ENCODE measurements at places on chromosomes 13 and 19.
A peak's percentile ranks its signal among the peaks of the same experiment; 100 is the strongest.

DNA sequence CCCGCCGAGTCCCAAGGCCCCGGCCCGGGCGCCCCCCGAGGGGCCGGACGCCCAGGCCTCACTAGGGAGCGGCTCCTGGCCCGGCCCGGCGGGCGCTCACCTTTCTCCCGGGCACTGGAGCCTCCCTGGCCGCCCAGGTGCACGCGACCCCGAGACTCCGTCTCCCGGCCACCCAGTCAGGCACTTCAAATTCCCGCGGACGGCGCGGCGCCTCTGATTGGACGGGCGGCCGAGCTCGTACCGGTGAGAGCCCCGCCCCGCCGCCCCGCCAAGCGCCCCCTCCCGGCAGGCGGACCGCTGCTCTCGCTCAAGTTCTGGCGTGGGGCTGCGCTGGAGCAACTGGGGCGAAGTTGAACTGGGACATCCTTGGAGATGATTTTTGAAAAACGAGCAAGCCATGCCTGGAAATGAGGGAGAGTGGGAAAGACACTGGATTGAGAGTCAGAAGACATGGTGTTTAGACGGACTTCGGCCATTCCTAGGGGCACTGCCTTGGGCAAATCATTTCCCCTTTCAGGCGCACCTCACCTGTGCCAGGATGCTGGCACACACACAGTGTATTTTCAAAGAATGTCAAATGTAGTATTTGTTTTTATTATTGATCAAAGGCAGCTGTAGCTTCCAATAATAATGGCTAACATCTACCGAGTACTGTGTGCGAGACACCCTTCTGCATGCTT, 485.3 kb downstream of the UQCRFS1 start:
- DNase-seq = peak; percentile 42

DNA sequence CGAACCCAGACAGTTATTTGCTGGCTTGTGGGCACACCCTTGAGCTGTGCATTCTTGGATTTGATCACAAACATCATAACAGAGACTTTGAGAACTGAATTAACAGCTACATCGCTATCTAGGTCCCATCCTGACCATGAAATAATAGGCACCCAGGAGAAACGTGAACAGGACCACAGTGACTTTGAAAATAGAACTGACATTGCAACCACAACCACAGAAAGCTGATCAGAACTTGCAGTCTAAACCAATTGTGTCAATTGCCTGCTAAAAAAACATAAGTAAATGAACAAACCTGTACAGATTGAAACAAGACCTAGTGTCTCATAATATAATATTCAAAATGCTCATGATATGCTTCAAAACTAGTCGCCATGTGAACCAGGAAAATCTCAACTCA, 18.3 kb upstream of the KATNAL1 start:
- no peak for DNase-seq

DNA sequence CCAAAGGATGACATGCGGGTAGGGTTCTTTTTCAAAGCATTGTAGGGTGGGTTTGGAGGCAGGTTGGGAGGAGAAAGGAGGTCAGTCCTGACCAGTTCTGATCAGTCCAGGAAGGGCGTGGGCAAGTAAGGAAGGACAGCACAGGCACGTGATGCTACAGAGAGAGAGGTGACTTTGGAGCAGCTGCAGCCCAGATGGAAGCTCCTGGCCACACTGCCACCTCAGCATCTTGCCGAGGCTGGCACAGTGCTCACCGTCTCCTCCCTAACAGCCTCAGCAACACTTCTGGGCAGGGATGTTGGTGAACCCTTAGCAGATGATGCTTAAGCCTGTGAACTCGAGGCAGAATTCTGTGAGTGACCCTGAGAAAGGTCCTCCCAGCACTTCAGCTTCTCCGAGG, 155.1 kb downstream of the DCLK1 start:
- no peak for DNase-seq

DNA sequence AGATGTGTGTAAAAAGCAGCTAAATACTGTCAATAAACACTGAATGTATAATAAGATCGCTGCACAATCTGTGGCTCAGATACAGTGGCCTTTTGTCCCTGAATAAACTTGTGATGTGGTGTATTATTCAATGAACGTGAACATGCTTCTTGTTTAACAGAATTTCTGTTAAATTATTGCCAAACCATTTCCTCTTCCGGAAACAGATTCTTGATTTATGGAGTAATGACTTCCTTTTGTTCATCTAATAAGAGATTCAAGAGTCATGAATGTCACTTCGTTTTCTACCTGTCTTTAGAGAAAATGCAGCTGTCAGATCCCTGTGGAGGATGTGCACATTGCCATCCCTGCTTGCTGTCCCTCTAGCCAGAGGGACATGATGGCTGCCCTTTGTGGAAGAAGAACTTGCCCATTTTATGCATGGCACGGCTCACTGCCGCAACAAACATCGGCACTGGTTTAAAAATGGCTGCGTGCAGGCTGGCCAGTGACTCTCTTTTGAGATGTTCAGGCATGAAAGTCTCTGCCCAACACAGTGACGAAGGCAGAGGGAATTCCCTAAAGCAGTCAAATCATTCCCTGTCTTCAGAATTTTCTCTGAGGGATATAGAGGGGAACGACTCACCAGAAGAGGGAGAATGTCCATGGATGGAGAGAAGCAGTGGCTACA, 3.1 kb upstream of the TNFSF13B start:
- DNase-seq = no peak

DNA sequence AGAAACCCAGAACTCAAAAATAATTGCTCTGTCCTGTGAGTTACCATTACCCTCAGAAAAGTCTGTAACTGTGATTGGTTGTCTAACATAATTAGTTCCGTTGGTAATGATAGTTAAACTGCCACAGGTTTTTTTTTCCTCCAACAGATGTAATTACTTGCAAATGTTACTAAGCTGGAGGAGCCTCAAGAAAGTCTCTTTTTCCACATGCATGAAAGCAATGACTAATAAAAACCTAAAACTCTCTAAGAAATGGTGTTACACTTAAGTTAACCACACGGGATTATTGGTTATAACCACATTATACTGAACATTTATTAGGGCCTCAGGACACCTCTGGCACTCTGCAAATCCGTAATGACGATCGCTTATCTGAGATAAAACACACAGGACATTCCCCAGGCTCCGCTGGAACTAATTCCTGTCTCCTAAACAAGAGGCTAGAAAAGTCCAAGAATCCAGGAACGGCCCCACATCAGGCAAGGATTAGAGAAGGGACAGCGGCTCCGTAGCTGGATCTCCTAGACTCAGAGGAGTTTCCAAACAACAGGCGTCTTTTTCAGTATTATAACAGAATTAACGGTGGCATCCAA, 753 bp downstream of the ZNF235 start:
- no peak for DNase-seq

DNA sequence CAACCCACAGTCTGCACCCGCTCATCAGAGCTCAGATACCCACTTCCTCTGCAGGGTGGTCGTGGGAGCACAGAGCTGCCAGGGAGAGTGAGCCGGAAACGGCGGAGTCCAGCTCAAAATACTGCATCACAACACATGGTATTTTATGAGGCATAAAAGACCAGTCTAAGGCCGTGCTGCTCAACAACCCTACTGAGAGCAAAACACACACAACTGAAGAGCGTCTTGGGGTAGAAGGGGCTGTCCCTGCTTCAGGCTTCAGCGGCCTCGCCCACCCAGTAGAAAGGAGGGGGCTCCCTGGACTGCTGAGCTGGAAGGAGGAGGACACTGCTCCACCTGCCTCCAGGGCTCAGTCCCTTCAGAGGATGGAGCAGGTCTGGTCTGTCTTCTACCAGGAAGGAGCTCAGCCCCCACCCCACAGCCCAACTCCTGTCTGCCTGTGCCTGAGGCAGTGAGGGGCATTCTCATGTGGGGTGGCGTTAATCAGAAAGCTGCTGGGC, 36.9 kb downstream of the NAXD start:
- DNase-seq = peak; percentile 38

- DNase-seq = no peak
Observed at GRCh38 chr19:11251650-11252314, 10.5 kb downstream of the DOCK6 start.

DNA sequence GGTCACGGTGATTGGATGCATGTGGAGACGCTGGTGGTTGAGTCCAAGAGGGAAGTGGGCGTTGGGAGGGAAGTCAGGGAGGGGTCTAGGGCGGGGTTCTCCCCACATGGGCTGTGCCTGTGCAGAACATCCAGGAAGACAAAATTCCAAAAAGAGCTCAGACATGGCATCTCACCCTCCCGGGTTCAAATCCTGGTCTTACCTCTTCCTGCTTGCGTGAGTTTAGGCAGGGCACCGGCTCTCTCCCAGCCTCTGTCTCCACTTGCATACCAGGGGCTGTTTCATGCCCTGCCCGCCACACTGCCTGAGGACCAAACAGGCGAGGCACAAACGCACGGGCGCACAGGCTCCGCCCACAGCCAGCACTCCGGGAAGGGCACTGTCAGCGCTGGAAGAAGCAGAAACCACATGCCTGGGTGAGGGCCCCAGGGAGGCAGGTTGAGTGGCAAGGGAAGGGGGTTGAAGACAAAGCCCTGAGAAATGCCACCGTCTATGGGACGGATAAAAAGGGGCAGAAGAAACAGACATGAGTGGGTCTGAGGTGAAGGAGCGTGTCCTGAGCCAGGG, 123.6 kb upstream of the SOX1 start:
- no peak for DNase-seq

DNA sequence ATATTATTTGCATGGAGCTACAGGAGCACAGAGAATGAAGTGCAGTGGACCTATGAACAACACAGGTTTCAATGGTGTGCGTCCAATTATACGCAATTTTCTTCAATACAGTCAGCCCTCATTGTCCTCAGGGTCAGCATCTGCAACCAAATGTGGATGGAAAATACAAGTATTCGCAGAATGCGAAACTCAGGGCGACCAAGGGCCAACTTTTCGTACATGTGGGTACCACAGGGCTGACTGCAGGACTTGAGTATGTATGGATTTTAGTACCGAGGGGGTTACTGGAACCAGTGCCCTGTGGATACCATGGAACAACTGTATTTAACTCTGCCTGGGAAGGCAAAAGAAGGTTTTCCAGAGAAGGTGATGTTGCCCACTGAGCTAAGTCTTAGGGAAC, 10.2 kb downstream of the LCP1 start:
- DNase-seq = no peak

DNA sequence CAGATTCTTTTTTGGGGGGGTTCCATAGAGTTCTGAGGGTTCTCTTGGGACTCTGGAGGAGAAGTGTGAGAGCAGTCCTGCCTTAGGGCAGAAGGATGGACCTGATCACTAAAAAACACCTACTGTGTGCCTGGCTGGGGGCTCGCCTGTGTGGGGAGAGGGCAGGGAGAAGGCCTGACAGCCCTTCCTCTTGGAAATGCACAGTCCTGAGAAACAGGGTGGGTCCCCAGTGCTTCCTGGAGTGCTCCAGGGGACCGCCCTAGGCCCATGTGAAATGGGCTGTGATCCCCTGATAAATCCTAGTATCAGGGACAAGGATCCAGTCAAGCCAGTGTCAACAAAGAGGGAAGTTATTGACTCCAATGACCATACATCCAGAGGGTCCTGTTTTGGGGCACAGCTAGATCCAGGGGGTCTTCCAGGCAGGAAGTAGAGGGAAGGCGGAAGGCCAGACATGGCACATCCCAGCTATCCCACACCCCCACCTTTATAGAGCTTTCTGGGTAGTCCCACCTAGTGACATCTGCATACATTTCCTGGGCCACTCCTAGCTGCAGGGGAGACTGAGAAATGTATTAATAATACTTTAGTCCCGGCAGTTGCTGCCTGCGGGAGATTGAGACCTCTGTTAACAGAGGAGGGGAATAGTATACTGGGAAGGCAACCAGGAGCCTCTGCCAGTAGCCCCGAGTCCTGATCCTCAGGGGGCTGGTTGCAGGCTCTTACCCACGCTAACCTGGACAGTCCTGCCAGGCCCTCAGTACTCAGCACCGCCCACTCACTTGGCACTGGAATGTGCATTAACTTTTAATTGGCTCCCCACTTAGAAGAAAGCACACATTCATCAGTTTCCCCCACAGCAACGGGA, 13.7 kb downstream of the BCKDHA start:
- DNase-seq = no peak

GRCh38 chr19:4379383-4380253, 20.7 kb downstream of the SH3GL1 start:
- peak; percentile 47 for DNase-seq

GRCh38 chr19:18593367-18594095, 4.9 kb downstream of the REX1BD start:
- DNase-seq = no peak

DNA sequence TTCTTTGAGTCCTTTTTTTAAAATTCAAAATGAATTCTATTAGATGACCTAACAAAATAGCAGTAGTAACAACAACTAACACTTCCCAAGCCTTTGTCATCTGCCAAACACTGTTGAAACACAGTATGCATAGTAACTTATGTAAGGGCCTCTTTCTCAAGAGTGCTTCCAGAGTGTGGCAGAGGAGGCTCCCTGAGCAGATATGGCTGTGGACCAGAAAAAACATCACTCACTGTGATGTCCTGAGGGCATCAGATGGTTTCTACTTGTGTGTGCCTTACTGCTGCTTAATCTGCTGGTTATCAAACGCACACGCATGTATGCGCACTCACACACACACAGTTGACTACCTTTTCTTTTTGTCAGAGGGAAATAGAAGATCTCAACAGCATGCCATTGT, 110.8 kb downstream of the DLEU7 start:
- DNase-seq = no peak

- no peak for DNase-seq
Observed at GRCh38 chr13:112831196-112831595, 137.8 kb upstream of the MCF2L start.

DNA sequence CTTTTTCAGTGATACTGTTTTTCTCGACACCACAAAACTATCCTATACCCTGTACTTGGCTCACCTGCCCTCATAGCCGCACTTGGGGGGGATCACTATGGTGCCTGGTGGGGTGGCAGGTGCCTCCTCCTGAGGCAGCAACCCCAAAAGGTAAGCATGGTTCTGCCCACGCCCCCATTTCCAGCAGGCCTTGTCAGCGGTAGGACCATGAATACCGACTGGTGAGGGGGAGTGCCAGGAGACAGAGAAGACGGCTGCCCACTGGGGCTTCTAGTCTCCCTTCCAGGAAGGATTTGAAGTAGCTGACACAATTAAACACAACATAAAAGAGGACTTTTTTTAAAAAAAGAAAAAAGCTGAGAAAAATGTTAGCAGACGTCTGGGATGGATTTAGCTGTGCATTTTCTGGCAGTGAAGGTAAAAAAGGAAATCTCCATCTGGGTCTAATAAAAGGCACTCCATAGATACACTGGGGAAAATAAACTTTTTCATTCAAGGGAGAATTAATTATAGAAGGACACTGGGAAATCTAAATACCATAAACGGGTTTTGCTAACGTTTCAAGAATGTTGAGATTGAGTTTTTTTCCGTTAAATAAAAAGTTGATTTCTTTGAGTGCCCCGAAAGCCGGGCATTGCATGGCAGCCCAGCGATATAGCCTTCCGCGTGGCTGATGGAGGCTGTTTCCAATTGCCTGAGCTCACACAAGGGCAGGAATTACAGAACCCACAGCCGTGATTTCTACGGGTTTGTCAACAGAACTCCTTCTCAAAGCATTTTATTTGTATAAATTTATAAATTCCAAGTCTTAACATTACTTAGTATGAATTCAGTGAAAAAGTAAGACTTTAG, 45.1 kb downstream of the ATP11A start:
- no peak for DNase-seq

- DNase-seq = no peak
Observed at GRCh38 chr13:36051082-36051481, 80.1 kb downstream of the DCLK1 start.
